Stimulated activated CD8-positive, alpha-beta memory T cell treated with anti-CD3 and anti-CD28 coated beads, Interleukin-7, amount 100 ng/mL, for 4 hours (primary cell): ENCODE measurements at places on chromosomes 11 and 22.
A peak's percentile ranks its signal among the peaks of the same experiment; 100 is the strongest.

- DNase-seq: peak; percentile 54
Measured at GRCh38 chr11:95089620-95090542, at the start of gene ENDOD1. Gene ENDOD1 (plus strand): TSS chr11:95089846. CDS start chr11:95089928, 82 bp downstream.

- no peak for DNase-seq
Measured at GRCh38 chr11:11380883-11381282, 27.8 kb upstream of the CSNK2A3 start.

DNA sequence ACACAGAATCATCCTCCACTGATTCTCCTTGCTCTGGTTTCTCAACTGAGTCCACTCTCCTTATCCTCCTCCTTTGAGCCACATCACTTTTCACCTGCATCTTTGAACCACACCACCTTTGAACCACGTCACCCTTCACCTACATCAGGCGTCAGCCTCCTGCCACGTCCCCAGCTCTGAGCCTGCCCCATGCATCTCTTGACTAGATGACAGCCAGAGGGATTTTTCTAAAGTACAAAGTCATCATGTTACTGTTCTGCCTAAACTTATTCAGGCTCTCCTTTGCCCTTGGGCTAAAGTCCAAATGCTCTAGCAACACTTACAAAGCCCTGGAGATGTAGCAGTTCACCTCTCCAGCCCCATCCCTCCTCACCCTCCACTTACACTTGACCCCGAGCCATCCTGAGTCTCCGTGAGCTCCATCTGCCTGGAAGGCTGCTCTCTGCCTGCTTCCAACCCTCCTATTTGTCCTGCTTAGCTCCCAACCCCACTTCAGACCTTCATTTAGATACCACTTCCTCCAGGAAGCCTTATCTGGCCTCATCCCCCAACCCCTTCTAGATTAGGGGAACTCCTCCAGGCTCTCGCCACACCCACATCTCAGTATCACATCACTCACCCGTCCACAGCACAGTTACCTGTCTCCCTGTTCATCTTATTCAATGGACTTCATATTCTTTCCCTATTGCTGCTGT, 3.7 kb upstream of the MS4A10 start:
- no peak for DNase-seq

DNA sequence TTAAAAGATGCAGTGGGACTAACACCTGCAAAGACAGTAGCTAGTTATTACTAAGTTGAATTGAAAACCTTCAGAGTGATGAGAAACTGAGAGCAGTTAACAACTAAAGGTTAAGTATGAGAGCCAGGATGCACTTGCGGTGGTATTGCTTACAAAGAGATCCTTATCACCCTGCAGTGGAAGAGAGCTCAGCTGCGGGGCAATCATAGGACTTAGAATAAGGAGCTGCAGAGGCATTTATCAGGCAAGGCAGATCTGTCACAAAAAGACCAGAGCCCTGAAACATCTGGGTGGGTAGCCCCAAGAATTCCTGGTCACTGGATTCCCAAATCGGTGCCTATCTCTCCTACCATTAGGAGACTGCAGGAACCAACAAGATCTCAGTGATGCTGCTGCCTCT, 34.3 kb upstream of the CFAP300 start:
- DNase-seq: no peak

GRCh38 chr11:47899801-47900200, 51.7 kb upstream of the NUP160 start:
- no peak for DNase-seq

DNA sequence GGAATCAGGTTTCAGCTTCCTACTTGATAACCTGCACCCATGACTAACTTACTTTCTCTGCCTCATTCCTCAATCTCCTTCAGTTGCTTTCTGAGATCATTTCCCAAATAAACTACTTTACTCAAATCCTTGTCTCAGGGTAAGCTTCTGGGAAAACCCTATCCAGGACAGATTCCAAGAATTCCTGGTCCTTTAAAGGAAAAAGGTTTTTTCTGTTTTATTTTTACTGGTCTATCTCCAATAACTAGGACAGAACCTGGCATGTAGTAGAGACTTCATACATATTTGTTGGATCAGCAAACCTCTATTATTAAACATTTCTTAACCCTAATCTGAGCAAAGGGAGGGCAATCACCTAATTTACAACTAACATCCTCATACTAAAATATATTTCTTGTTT, 910.5 kb upstream of the CHORDC1 start:
- no peak for DNase-seq

DNA sequence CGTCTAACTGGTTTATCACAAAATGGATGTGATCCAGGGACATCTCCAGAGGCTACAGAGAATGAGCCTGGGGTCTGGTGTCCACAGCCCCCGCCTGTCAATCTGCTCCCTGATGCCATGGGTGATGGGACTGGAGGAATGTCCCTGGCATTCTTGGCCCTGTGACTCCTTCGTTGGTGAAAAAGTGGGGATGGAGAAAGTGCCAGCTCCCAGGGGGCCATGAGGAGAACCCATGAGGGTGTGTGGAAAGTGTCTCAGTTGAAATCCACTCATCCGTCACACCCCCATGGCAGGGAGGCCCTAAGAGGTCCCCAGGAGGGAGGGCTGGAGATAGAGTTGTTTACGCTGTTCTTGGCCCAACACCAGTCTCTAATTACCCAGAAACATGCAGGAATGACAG, 322.0 kb downstream of the CTTN start:
- DNase-seq: no peak

- no peak for DNase-seq
Measured at GRCh38 chr11:93485983-93486382, 57.2 kb downstream of the SMCO4 start.

DNA sequence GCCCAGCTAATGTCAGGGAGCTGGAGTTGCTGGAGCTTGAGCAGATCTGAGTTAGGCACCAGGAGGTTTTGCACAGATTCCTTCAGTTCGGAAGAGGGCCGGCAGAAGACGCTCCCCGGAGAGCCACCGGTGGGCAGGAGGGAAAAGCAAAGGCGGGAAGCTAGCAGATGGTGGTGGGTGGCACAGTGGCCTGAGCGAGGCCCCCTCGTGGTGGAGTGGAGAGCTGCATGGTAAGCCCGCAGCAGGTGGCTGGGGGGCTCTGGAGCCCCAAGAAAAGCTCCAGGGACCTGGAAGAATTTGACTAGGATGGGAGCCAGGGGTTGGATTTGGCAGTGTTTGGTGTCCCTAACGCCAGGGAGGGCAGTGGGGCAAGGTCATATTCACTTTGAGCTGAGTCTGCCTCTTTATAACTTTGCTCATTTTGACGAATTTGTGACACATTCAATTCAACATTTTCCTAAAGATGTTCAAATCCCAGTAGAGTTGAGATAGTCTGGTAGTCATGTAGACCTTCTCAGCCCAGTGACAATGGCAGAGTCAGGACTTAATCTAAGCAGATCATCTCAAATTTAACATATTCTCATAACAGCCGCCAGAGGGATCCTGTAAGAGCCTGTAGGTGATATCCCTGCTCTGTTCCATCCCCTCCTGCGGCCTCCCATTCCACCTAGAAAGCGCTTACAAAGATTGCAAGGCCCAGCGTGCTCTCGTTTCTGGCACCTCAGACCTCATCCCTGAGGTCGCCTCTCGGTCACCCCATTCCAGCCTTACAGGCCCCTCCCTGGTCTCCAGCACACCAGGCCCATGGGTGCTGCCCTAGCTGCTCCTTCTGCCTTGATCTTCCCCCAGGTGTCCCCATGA, 57.9 kb downstream of the TRIM29 start:
- DNase-seq: no peak

GRCh38 chr11:78564490-78565467, 9.9 kb downstream of the NARS2 start:
- DNase-seq: no peak

DNA sequence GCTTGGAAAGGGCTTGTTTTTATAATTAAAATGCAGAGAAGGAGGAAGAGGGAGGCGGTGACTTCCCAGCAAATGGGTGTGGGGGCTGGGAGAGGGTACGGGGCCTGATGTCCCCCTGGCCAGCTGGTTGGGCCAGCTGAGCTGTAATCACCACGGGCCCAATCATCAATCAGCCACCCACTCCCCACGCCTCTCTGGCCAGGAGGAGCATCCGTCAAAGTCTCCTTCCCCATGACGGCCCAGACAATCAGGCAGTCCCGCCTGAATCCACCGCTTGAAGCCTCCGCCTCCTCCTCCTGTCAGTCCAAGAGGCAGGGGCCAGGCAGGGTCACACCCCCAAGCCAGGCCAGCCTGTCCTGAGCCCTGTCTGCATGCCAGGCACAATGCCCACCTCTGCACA, 13.3 kb upstream of the CABP7 start:
- no peak for DNase-seq

DNA sequence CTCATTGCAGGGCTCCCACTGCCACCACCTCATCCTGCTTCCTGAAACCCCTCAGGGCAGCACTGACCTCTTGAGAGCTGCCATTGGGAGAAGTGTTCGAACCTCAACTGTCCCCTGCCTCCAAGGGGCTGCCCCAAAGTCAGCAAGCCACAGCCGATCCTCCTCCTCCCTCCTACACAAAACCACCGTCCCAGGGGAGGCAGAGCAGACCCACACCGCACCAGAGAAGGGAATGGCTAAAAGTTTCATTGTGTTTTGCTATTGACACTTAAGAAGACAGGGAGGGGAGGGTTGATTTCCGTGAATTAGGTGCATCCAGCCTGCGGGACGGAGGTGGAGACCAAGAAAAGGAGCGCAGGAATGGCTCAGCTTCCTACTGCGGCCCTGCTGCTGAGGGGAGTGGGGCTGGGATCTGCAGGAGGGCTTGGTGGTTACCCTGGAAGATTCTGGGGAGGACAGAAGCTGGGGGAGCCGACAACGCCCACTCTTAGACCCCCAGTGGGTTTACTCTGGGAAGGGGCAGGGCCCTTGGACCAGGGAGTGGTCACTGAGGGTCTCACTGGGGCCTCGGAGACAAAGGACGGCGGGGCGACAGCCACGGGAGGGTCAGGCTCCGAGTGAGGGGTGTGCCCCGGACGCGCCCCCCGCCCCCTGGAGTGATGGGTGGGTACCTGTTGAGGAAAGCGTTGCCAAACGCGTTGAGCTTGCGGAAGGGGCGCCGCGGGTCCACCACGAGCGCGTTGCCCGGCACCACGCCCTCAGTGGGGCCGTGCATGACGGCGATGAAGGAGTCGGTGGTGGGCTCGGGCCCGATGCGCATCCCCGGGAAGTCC, 815 bp downstream of the EHD1 start:
- no peak for DNase-seq

DNA sequence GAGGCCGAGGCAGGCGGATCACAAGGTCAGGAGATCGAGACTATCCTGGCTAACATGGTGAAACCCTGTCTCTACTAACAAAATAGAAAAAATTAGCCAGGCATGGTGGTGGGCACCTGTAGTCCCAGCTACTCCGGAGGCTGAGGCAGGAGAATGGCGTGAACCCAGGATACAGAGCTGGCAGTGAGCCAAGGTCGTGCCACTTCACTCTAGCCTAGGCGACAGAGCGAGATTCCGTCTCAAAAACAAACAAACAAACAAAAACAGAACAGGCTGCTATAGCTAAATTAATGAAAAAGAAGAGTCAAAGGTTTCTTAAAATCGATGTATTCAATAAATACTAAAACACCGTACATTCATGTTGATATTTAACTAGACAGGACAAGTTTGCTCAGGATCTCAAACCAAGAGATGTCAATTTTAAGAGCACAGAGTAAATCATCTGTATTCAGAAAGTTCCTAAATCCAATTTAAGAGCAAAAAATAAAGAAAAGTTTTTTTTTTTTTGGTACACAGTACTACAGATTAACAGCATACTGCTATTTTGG, 59.9 kb downstream of the NUP98 start:
- no peak for DNase-seq

DNA sequence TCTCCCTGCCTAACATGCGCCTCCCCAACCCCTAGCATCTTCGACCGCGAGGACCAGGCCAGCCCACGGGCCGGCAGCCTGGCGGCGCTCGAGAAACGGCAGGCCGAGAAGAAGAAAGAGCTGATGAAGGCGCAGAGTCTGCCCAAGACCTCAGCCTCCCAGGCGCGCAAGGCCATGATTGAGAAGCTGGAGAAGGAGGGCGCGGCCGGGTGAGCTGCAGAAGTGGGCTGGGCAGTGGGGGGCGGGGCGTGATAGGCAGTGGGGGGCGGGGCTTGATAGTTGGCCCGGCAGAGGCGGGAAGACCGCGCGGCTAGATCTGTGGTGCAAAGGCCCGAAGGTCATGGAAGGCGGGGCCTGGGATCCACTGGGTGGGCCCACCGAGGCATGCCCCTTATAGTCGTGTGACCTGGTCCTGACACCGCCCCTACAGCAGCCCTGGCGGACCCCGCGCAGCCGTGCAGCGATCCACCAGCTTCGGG, 8.7 kb downstream of the SELENOM start:
- DNase-seq: no peak

DNA sequence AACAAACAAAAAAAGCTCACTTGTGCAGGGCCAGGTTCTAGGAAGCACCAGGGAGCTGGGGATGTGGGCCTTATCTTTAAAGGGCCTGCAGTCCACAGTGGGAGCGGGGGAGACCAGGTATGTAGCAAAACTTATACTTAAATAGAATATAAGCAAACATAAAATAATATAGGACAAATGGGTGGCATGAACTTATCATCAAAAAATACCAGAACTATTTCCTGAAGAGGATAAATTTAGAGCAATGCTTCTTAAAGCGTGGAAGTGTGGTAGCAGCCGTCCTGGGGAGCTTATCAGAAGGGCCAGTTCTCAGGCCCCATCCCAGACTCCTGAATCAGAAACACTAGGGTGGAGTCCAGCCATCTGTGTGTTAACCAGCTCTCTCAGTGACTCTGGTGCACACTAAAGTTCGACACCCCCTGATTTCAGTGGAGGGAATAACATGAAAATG, 9.3 kb downstream of the VPS26B start:
- DNase-seq: no peak

- no peak for DNase-seq
Measured at GRCh38 chr22:33300165-33300564, 242.0 kb upstream of the SYN3 start.

GRCh38 chr11:57210781-57211180, 26.3 kb downstream of the APLNR start:
- DNase-seq: no peak

DNA sequence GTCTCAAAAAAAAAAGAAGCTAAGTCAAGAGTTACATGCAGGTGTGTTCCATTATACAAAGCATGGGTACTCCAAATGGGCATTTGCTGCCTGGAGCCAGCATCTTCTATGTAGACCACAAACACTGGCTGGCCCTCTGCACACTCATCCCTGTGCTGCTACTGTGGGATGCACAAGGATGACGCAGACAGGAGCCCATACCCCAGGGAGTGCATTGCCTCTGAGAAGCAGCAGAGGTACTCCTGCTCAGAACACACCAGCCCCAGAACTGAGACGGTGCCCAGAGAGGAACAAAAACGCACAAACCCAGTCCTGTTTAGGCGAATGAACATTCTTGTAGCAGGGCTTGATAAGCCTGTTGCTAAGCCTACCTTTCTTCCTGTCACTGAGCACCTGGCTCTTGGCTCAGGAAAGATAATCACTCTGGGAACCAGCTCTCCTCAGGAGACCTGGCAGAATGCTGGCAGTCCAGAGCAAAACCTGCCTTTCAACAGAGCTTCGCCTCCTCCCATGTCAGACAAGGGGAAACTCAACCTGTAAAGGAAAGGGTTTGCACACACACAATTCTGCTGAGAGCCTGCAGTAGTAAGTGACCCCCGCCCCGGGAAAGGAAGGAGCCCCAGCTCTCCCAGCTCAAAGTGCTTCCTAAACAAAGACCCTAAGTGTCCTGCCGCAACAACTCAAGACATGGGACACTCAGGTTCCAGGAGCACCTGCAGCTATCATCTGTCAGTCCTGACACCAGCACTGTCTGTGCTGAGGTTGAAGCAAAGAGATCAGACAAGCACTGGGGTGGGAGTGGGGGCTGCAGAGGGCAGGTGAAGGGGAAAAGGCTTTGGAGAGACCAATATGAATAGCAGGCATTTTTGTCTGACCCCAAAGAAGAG, 145.7 kb downstream of the TENM4 start:
- DNase-seq: no peak
